ENCODE measurements at places on chromosomes 5 and 9.

GRCh38 chr5:38556599-38557307 lies at the start of gene LIFR:
TSS of gene LIFR (minus strand) at chr5:38556646. CDS start at chr5:38530647, 25,999 bp downstream.
- DNase-seq, result peak; percentile 29

DNA sequence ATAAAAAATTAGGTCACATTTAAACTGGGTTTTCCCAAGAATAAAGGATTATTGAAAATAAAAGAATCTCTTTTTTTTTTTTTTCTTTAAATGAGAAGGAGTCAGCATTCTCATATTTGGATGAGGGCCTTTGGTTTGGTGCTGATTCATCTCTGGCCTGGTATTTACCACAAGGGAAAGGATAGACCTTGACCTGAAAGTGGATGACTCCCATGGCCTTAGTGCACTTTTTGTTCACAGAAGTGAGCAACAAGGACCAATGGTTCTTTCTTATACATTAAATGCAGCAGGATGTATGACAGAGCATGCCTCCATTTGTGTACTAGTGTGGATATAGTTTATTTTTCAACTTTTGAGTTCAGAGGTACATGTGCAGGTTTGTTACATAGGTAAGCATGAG lies 6.9 kb downstream of the YTHDC2 start:
- no peak for DNase-seq

- DNase-seq, result no peak
These were observed 415.0 kb downstream of the NFIB start for GRCh38 chr9:13898957-13899356.

DNA sequence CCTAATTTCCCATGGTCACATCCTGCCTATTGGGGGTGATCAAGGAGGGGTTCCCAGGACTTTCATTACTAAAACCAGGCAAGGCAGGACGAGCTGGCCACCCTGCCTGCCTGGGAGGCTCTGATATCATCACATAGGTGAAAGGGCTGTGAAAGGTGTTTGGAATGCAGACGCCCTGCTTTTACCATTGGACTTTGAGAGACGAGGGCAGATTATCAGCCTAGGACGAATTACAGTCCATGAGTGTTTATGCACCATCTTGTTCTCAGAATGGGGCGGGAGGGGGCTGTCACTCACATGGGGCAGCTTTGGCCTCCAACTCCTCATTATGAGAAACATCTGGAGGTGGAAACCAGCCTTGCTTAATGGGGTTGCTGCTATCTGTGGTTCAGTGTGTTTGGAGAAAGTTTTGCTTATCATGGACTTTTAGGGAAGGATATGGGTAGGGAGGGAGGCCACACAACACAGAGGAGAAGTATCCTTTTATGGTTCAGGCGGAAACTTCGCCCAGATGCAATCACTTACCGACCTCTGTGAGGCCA lies 69.8 kb upstream of the UBTD2 start:
- no peak for DNase-seq

DNA sequence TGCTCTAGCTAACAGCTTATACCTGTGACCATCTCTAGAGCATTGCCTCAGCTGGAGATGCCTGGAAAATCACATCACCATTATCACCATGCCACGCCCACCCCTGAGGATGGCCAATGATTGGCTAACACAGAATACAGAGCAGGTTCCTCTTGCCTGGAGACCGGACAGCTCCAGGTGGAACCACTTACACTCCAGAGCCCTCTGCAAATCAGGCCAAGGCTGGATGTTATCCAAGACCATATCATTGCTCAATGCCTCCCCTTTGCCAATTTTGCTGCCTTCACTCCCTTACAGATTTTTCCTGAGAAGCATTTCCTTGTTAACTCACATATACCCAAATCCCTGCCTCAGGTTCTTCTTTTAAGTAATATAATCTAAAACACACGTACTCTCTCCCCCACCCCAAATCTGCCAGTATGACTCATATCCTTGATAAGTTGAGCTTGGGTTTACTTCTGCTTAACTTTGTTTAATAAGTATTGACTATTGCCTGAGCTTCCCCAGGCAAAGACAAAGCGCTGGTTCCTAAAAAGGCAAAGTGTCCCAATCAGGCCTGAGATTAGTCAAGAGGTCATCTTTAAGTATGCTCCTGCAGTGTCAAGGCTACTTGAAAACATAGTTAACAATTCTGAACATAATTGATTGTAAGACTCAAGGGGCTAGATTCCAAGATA lies 309.6 kb downstream of the EPB41L4A start:
- DNase-seq, result no peak

DNA sequence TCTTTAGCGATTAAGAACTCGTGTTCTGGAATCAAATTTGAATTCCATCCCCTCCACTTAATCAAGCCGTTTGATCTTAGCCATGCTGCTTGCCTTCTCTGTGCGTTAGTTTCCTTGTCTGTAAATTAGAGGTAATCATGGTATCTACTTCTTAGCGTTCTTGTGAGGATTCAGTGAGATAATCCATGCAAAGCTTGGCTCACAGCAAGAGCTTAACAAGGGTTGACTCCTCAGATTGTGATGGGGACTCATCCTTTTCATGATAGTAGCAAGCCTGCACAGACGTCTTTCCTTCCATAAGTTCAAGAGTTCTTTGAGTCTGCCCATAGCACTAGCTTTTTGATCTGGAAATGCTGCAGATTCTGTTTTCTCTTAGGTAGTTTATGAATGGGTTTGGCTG lies 72.8 kb downstream of the TRIO start:
- no peak for DNase-seq

DNA sequence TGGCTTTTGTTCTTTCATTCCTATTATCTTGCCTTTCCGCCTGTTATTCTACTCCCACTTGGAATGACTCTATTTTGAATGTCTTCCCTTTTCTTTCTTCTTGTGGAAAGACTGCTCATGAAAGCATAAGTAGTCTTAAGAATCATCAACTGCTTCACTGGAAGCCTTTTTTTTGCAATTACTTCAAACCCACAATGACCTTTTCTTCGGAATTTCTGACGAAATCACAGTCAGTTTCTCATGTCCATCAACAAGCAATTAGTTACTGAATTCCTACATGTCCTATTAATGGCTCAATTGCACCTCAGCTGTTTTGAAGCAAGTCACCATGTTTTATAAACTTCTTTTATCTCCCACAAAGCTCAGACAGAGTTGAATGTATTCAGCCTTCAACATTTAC lies 196.2 kb downstream of the TARS1 start:
- DNase-seq, result no peak
